ENCODE measurements at places on chromosomes 16 and 17.

DNA sequence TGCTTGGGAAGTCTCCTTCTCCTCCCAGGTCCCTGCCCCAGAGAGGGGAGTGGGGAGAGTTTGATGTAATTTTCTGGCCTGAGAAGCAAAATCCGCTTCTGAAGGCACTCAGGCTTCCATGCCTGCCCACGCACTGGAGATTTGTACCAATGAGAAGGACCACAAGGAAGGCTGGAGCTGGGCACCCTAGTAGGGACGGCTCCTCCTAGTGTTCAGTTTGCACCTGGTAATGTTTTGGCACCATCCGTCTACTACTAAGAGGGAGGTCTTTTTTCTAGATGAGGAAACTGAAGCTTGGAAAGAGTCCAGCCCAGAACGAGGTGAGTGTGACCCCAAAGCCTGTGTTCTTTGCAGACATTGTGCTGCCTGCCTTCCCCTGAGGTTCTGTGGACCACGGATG, 83.6 kb upstream of the NLRP1 start:
- no peak for DNase-seq

- no peak for DNase-seq
Measured at GRCh38 chr16:9096416-9096952, 5.0 kb downstream of the HAPSTR1 start.

DNA sequence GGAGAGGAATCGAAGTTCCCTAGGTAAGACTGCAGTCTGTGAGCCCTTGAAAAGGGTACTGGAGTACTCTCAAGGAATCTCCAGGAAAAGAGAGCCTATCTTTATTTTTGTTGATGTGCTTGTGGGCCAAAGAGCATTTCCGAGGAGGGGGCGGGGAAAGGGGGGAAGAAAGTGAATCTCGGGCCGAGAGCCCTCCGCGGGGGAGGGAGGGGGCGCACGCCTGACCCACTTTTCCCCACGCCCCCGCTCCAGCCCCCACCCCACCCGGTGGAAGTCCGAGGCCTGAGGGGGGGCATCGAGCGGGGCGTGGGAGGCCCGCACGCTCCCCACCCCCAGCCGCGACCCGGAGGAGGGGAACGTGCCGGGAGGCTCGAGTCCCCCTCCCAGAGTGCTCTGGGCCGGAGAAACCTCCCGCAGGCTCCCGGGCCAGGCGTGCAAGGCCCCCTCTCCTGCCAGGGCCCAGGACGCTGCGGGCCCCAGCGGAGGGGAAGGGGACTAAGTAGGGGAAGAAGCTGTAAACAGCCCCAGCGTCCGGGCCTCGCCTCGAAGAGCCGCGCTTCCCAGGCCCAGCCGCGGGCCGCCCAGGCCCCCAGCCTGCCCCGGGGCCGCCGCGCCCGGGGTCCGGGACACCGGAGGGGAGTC, 444 bp downstream of the HELZ start:
- DNase-seq, result no peak

DNA sequence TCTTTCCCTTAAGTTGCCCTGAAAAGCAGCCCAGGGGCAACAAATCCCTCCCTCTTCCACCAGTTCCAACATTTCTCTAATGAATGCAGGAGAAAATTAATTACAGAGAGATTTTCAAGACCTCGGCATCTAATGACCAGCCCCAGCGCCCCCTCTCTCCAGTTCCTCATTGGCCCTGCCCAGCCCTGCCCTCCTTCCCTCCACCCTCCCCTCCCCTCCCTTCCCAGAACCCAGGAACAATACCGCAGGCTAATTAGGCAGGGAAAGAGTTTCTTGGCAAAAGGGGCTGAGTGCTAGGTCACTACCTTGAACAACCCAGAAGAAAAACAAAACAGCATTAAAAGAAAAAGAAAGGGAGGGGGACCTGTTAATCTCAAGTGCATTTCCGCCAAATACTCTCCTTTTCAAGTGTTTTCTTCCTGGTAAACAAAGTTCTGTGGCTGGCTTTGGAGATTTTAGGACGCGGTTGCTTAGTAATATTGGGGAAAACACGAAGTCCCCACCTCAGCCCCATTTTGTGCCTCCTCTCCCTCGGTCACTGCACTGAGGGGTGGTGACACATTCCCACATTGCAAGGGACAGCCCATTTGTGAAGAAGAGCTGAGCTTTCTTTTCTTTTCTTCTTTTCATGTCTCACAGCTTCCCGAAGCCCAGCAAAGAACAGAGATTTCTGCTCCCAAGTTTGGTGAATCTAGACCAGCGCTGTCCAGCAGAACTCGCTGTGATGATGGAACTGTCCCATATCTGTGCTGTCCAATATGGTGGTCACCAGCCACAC, 215.4 kb downstream of the SOX9 start:
- DNase-seq, result no peak

- DNase-seq, result no peak
Measured at GRCh38 chr17:56499799-56500388, 93.6 kb upstream of the NOG start.

GRCh38 chr16:50615891-50616290, 65.2 kb downstream of the SNX20 start:
- no peak for DNase-seq

DNA sequence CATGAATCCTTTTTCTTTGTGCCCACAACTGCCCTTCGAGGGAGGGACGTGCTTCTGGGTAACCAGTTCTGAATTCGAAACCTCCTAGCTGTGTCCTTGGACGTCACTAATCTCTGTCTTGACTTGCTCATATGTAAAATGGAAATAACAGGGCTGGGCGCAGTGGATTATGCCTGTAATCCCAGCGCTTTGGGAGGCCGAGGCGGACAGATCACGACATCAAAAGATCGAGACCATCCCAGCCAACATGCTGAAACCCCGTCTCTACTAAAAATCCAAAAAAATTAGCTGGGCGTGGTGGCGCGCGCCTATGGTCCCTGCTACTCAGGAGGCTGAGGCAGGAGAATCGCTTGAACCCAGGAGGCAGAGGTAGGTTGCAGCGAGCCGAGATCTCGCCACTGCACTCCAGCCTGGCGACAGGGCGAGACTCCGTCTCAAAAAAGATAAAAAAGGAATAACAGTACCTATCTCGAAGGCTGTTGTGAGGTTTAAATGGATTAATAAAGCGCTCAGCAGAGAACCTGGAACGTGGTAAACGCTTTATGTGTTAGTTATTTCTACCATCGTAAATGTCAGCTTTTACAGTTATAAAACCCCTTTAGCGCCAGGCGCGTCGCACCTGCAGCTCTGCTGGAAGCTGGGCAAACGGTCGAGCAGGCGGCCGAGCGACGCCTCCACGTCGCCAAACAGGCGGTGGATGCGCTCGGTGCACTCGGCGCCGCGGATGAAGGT, 641 bp downstream of the COG8 start:
- DNase-seq, result no peak

DNA sequence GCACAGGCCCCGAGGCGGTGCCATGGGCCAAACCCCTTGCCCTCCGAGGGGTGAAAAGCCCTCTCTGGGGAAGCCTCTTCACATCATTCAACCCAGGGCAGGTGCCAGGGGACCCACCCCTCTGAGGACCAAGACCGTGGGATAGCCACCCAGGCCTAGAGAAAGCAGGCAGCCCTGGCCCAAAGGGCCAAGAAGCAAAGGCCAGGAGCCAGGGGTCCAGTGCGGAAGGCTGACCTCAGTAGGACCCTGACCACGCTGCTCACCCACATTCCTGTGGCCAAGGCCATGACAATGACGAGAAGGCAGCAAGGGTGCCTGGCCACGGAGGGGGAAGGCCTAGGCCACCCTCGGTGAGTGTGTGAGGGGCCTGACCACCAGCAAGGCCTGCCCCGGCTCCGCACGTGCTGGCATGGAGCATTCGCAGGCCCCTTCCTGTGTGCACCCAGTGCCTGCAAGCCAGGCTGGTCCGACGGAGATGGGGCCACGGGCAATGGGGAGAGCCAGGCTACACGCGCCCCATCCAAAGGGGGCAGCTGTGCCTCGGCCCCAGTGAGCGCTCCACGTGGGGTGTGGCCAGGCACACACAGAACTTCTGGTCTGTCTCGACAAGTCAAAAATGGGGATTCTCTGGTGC, 24.5 kb upstream of the RASD1 start:
- no peak for DNase-seq

DNA sequence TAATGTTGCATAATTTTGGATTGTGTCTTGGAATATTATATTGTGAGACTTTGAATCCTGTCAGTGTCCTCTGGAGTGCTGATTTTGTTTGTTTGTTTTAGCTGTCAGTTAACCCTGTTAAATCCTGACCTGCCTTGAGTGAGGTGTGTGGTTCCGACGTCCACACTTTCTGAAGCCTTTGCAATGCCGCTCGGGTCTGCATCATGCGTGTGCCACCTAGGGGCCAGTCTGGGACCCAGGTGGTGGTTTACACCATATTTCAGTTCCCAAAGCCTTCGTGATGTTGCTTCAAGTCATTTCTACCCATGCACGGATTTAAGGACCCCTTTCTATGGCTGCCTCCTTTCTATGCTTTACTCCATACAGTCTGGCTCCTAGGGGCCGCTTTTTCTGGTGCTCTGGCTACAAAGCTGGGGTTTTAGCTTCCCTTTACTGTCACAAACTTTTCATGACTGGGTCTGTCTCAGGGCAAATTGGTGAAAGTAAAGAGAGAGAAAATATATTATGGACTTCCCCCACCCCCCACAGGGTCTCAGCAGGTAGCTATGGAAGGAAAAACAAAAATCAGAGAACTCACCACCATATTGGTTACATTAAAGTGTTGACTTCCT, 11.4 kb upstream of the OR4D1 start:
- no peak for DNase-seq

DNA sequence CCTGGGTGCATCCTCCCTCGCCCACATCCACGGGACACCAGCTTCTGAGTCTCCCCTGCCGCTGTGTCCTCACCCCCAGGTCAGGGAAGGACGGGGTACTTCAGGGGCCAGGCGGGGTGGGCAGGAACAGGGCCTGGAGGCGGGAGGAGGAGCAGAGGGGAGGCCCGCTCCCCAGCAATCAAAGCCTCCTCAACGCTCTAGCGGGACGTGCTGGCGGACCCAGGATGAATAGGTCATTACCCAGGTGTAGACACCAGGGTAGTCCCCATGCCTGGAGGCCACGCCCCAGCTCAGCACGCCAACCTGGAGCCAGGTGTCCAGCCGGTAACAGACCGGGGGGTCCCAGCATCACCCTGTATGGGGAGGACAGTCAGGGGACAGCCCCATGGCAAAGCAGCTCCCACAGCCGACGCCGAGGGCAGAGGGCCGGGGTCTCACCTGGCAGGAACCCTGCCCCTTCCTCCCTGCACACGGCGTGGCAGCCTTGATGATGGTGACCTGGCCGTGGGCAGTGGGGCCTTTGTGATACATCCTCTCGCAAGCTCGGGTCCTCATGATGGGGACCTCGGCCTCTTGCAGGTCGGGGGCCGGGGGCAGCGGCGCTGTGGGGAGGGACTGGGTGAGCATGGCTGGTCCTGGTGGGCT, 24.2 kb downstream of the TPSD1 start:
- DNase-seq, result no peak

DNA sequence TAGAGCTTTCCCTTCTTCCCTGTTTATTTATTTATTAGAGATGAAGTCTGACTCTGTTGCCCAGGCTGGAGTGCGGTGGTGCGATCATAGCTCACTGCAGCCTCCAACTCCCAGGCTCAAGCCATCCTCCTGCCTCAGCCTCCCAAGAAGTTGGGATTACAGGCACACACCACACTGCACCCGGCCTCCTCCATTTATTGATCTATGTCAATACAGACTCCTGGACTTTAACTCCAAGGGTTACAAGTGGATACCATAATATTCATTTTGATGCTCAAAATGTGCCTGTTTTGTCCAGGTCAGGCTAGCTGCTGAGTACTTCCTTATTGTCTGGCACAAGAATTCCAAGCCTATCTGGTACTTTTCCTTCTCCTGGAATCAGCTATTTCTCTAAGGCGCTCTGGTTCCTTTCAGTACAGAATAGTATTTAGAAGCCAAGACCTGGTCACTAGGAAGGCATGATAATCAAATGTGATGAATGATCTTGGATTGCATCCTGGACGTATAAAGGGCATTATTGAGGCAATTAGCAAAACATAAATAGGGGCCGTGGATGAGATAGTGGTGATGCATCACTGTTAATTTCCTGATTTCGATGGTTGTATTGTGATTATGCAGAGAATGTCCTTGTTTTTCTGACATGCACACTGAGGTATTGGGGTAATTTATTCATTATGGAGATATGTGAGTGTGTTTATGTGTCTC, 21.7 kb downstream of the IL4R start:
- no peak for DNase-seq

- no peak for DNase-seq
Measured at GRCh38 chr16:60027351-60027750, 1293.2 kb upstream of the GOT2 start.

- no peak for DNase-seq
Measured at GRCh38 chr17:16106161-16106891, 106.7 kb downstream of the TTC19 start.

DNA sequence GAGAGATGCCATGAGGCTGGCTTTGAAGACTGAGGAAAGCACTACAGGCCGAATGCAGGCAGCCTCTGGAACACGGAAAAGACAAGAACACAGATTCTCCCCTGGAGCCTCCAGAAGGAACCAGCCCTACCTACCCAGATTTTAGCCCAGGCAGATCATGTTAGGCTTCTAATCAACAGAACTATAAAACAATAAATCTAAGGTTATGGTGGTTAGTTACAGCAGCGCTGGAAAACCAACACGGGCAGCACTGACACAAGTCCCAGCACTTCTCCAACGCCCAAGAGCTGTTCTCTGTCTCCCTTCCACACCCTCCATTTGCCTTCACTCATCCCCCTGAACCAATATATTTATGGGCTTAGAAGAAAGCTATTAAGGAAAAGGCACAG, 7.5 kb downstream of the ANKRD11 start:
- no peak for DNase-seq

- DNase-seq, result no peak
Measured at GRCh38 chr16:23420011-23420410, 33.0 kb downstream of the COG7 start.

DNA sequence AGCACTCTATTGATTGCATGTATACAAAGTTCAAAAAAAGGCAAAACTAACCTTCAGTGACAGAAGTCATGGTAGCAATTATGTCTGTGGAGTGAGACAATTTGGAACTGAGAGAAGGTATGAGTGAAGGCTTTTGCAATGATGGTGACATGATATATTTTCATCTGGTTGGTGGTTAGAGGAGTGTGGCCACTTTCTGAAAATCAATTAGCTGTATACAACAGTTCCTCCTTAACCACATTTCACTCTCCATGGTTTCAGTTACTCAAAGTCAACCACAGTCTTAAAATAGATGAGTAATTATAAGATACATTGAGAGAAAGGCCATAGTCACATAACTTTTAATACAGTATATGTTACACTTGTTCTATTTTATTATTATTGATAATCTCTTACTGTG, 26.2 kb downstream of the ADAMTS18 start:
- no peak for DNase-seq

DNA sequence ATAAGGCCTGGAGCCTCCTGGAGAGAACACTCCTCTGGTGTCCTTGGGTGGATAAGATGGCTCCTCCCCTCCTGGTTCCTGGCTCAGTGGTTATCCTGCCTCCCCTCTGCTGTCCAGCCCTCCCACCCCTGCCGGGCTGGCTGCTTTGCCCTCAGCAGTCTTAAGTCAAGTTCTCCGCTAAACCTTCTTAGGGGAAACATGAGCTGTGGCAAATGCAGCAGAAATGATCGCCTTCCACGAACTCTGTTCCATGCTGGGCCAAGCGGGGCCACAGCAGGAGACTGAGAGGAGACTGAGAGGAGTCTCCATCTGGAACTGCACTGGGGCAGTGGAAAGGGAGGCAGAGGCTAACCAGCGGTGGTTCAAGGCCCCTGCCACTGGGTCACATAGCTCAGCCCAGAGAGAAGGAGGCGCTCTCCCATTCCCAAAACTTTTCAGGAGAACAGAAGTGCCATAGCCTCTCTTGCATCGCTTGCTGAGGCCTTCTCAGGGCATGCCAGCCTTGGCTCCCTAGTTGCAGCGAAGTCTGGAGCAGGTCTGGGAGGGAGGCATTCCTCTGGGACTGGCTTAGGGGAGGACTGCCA, 26.9 kb downstream of the TNS4 start:
- DNase-seq, result no peak

Data from smooth muscle cell of the brain vasculature (primary cell).